ENCODE measurements at places on chromosomes 12 and 14. TPM values are rescaled to one million over a fixed set of nuclear protein-coding genes. Genes with fewer than 3 reads are reported as not detected.
A peak's percentile ranks its signal among the peaks of the same experiment; 100 is the strongest.

- H3K27ac ChIP-seq, result no peak overlapping the region
- no peak overlapping the region for H3K4me3 ChIP-seq
- H3K27me3 ChIP-seq, result 0 out of 2 replicates have a peak, but pooled peaks cover 7% of the 10 kb centered on the region
- peaks cover 12% of the 10 kb centered on the region for H3K36me3 ChIP-seq
- DNase-seq, result no peak
Observed at GRCh38 chr14:105400016-105400415, 1.7 kb downstream of the TEX22 start.

GRCh38 chr14:76827696-76828296, 1.6 kb downstream of the LRRC74A start:
- no peaks in the 10 kb centered on the region for H3K36me3 ChIP-seq
- no peak overlapping the region for H3K27ac ChIP-seq
- H3K4me3 ChIP-seq, result no peak overlapping the region
- peaks cover 20% of the 10 kb centered on the region for H3K4me1 ChIP-seq
- no peaks in the 10 kb centered on the region for H3K27me3 ChIP-seq
- peak; percentile 18 for DNase-seq

- no peak overlapping the region for H3K4me3 ChIP-seq
- no peaks in the 10 kb centered on the region for H3K27me3 ChIP-seq
- H3K4me1 ChIP-seq, result peaks cover 19% of the 10 kb centered on the region
- no peak for DNase-seq
- H3K27ac ChIP-seq, result no peak overlapping the region
Observed at GRCh38 chr12:49818241-49818895, 9.8 kb downstream of the NCKAP5L start.

DNA sequence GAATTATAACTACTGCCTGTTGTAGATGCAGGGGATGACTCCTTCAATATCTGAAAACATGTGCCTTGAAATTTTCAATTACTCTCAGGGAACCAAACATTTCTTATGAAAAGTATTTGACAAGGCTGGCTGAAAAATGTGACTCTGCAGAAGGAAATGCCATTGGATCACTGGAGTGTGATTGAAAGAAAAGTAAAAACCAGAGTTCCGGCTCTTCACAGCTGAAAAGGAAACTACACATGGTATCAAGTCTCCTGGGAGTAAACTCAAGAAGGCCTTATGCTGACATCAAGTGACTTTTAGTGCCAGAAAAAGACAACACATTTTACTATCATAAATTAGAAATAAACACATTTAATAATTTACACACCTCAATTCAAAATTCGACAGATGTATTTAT, 693.0 kb downstream of the LRFN5 start:
- H3K4me1 ChIP-seq, result no peaks in the 10 kb centered on the region
- H3K36me3 ChIP-seq, result no peaks in the 10 kb centered on the region
- no peak for DNase-seq
- no peak overlapping the region for H3K27ac ChIP-seq

- peak overlapping the region; percentile 83 for H3K4me3 ChIP-seq
- H3K27me3 ChIP-seq, result peaks cover 10% of the 10 kb centered on the region
- H3K4me1 ChIP-seq, result peaks cover 30% of the 10 kb centered on the region
- DNase-seq, result no peak
- no peak overlapping the region for H3K27ac ChIP-seq
Observed at GRCh38 chr12:65741656-65742017, 82.6 kb upstream of the HMGA2 start.

DNA sequence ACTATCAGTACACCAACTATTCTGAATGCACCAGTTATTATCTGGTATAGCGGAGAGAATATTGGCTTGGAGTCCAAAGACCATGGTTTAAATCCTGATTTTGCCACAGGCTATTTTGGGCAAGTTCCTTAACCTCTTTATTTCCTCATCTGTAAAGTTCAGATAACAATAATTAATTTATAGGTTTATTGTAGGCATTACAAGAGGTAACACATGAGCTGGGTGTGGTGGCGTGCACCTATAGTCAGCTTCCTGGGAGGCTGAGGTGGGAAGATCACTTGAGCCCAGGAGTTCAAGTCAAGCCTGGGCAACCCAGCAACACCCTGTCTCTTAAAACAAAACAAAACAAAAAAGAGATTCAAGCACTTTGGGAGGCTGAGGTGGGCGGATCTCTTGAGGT, 23.1 kb downstream of the PHLDA1 start:
- no peaks in the 10 kb centered on the region for H3K27me3 ChIP-seq
- H3K4me1 ChIP-seq, result peaks cover 20% of the 10 kb centered on the region
- DNase-seq, result no peak
- no peaks in the 10 kb centered on the region for H3K36me3 ChIP-seq

GRCh38 chr14:64232095-64232838, 61.9 kb downstream of the ESR2 start:
- no peak overlapping the region for H3K27ac ChIP-seq
- no peak overlapping the region for H3K4me3 ChIP-seq
- H3K36me3 ChIP-seq, result peaks cover 7% of the 10 kb centered on the region
- no peaks in the 10 kb centered on the region for H3K4me1 ChIP-seq
- DNase-seq, result no peak
- H3K27me3 ChIP-seq, result no peaks in the 10 kb centered on the region

DNA sequence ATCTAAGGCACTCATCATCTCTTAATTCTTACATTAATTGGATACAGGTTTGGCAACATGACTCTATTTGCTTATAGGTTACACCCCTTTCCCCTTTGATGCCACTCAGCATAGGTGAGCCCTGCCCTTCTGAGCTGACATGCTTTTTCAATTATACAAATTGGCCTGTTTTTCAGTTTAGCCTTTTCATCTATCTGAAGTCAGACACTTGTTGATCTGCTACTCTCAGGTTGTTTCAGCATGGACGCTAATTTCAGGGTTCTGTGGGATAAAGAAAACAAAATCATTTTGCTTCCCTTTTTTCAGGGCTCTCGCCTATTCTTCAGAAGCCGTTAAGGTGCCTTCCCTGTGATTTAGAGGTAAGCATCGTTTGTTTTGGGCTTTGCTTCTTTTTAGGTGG, 55.3 kb downstream of the DACT1 start:
- H3K27me3 ChIP-seq, result no peaks in the 10 kb centered on the region
- H3K36me3 ChIP-seq, result no peaks in the 10 kb centered on the region
- no peak overlapping the region for H3K27ac ChIP-seq
- H3K4me3 ChIP-seq, result no peak overlapping the region

- no peaks in the 10 kb centered on the region for H3K27me3 ChIP-seq
- H3K4me3 ChIP-seq, result no peak overlapping the region
- no peaks in the 10 kb centered on the region for H3K36me3 ChIP-seq
- H3K4me1 ChIP-seq, result peaks cover 12% of the 10 kb centered on the region
- H3K27ac ChIP-seq, result no peak overlapping the region
Observed at GRCh38 chr14:70887207-70887681, 20.0 kb upstream of the PCNX1 start.

DNA sequence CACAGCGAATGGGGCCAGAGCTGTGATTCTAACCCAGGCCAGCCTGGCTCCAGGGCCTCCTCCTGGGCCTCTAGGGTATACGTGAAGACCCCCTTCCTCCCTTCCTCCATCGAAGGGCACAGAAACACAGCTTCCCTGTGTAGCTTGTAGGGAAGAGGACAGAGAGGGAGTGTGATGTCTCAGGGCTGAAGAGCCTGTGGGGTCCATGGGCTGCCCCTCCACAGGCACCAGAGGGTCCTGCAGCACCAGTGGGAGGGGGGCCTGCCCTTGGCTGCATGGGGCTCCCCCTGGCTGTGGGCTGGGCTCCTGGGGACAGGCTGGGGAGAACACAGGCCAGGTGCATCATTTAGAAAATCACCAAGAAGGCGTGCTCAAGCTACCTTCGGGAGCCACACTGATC, 178.5 kb downstream of the CALM1 start:
- no peaks in the 10 kb centered on the region for H3K27me3 ChIP-seq
- H3K4me3 ChIP-seq, result no peak overlapping the region
- peaks cover 4% of the 10 kb centered on the region for H3K4me1 ChIP-seq
- no peaks in the 10 kb centered on the region for H3K36me3 ChIP-seq

DNA sequence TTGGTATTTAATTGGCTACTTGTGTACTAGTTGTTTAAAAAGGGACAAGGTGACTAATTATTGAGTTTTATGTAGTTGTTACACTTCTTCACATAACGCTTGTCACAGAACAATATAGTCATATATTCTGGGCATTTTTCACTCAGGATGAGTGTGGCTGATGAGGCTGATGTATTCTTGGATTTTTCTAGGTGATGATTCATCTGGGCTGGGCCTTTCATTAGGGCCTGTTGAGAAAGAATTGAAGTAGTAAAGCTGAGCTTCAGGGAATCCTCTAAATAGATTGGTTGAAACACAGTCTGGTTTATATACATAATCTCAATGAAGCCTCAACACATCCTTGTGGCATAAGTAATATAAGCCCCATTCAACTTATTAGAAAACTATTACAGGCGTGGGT, 445.7 kb downstream of the DAD1 start:
- H3K4me3 ChIP-seq, result no peak overlapping the region
- no peak overlapping the region for H3K27ac ChIP-seq
- no peak for DNase-seq
- H3K4me1 ChIP-seq, result no peaks in the 10 kb centered on the region

- no peak overlapping the region for H3K4me3 ChIP-seq
- no peaks in the 10 kb centered on the region for H3K27me3 ChIP-seq
- H3K4me1 ChIP-seq, result no peaks in the 10 kb centered on the region
Observed at GRCh38 chr14:102873546-102874061, 48.9 kb upstream of the AMN start.

DNA sequence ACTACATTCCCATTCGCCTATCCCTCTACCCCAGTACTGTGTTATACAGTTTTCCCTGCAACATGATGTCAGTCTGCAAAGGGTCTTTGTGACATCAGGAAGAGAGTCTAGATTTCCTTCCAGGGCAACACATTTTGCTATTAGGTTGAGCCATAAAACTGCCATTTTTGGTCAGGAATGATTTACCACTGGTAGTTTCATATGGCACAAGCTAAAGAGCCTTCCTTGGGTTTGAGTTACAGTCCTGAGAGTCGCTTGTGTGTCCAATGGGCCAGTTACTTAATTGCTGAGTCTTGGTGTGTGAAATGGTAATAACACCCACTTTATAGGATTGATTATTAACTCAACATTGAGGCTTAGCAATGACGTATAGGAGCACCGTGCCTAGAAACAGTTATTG, 22.6 kb upstream of the AMIGO2 start:
- no peak overlapping the region for H3K27ac ChIP-seq
- no peaks in the 10 kb centered on the region for H3K4me1 ChIP-seq
- H3K36me3 ChIP-seq, result no peaks in the 10 kb centered on the region
- H3K4me3 ChIP-seq, result no peak overlapping the region

- peaks cover 5% of the 10 kb centered on the region for H3K27me3 ChIP-seq
- no peak for DNase-seq
- no peak overlapping the region for H3K27ac ChIP-seq
- H3K4me3 ChIP-seq, result no peak overlapping the region
- H3K36me3 ChIP-seq, result no peaks in the 10 kb centered on the region
Observed at GRCh38 chr12:106602076-106602475, 19.3 kb downstream of the RFX4 start.

- H3K27ac ChIP-seq, result no peak overlapping the region
- H3K27me3 ChIP-seq, result no peaks in the 10 kb centered on the region
- no peak overlapping the region for H3K4me3 ChIP-seq
- H3K36me3 ChIP-seq, result peaks cover 26% of the 10 kb centered on the region
Observed at GRCh38 chr14:75088566-75089373, 19.3 kb downstream of the ZC2HC1C start.

- H3K36me3 ChIP-seq, result no peaks in the 10 kb centered on the region
- H3K4me3 ChIP-seq, result no peak overlapping the region
- DNase-seq, result no peak
- H3K27ac ChIP-seq, result no peak overlapping the region
- H3K4me1 ChIP-seq, result no peaks in the 10 kb centered on the region
Observed at GRCh38 chr12:12630850-12631249, 19.2 kb downstream of the CREBL2 start.

DNA sequence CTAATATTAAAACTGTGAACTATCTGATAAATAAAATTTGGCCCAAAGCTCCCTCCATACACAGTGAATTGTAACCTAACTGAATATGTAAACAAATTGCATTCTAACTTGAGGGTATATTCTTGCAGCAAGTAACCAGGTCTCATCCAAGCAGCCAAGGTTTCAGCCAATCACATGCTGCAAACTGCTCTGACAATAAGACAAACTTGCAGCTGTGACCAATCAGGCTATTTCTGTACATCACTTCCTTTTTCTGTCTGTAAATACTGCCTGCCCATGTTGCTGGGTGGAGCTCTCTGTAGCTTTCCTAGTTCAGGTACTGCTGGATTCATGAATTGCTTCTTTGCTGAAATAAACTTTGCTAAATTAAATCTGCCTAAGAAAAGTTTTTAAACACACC, 499.0 kb downstream of the GALC start:
- no peaks in the 10 kb centered on the region for H3K27me3 ChIP-seq
- no peaks in the 10 kb centered on the region for H3K36me3 ChIP-seq
- peak; percentile 14 for DNase-seq
- no peak overlapping the region for H3K4me3 ChIP-seq
- H3K27ac ChIP-seq, result no peak overlapping the region
- H3K4me1 ChIP-seq, result 0 out of 2 replicates have a peak, but pooled peaks cover 6% of the 10 kb centered on the region

DNA sequence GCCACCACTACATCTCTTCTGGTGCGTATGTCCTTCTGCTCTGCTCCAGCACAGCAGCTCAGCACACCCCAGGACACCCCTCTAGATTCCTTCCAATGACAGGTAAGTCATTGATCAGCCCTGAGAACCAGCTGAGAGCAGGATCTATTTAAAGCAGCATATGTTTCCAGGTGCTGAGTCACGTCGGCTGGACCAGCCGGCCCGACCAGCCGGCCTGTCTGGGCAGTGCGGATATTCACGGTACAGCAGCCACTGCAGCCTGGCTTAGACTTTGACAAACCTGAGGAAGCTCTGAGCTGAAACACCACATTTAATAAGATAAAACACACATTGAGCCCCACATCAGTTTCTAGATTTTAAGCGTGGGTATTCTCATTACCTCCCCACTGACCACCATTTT, 31.8 kb upstream of the RPH3A start:
- H3K4me1 ChIP-seq, result no peaks in the 10 kb centered on the region
- no peak for DNase-seq
- H3K36me3 ChIP-seq, result peaks cover 5% of the 10 kb centered on the region
- no peaks in the 10 kb centered on the region for H3K27me3 ChIP-seq

GRCh38 chr12:7747246-7747645, at the start of gene CLEC4C:
TSS of gene CLEC4C (minus strand) at chr12:7747375. CDS start at chr12:7747348, 27 bp downstream.
- H3K27ac ChIP-seq, result no peak within 1 kb of the TSS
- H3K36me3 ChIP-seq, result no peaks in the 10 kb centered on the region
- H3K27me3 ChIP-seq, result no peaks in the 10 kb centered on the region
- DNase-seq, result no peak
- no peaks in the 10 kb centered on the region for H3K4me1 ChIP-seq
- H3K4me3 ChIP-seq, result no peak within 1 kb of the TSS

- H3K4me1 ChIP-seq, result peaks cover 18% of the 10 kb centered on the region
- H3K27me3 ChIP-seq, result no peaks in the 10 kb centered on the region
- DNase-seq, result no peak
- H3K36me3 ChIP-seq, result no peaks in the 10 kb centered on the region
- H3K4me3 ChIP-seq, result no peak overlapping the region
Observed at GRCh38 chr12:15208871-15209656, 12.2 kb downstream of the RERG start.

- no peak overlapping the region for H3K27ac ChIP-seq
- H3K27me3 ChIP-seq, result no peaks in the 10 kb centered on the region
- H3K4me1 ChIP-seq, result peaks cover 21% of the 10 kb centered on the region
- H3K36me3 ChIP-seq, result 0 out of 2 replicates have a peak, but pooled peaks cover 3% of the 10 kb centered on the region
Observed at GRCh38 chr14:99389174-99389826, 91.4 kb downstream of the SETD3 start.

GRCh38 chr12:18888047-18888446, 150.1 kb downstream of the CAPZA3 start:
- H3K27me3 ChIP-seq, result no peaks in the 10 kb centered on the region
- peak overlapping the region; percentile 5 for H3K27ac ChIP-seq
- H3K36me3 ChIP-seq, result no peaks in the 10 kb centered on the region
- H3K4me1 ChIP-seq, result peaks cover 24% of the 10 kb centered on the region

C14orf93 gene
- 12.4 TPM for total RNA-seq

PRKD1 gene
- 9.7 TPM for total RNA-seq

TEX22 gene
- total RNA-seq, result 0.21 TPM

ZNF891 gene
- total RNA-seq, result 5.4 TPM

TRIM9 gene
- total RNA-seq, result 8.4 TPM

KLRB1 gene
- total RNA-seq, result not detected

JPH4 gene
- 28.5 TPM for total RNA-seq

NRXN3 gene
- total RNA-seq, result 1.6 TPM

SLC25A29 gene
- 206 TPM for total RNA-seq

IL23A gene
- 3.2 TPM for total RNA-seq

Data from GM23338 (cell line).